ENCODE measurements at places on chromosomes 16 and 17.

- no peak for DNase-seq
These were observed 35.7 kb downstream of the ZCCHC14 start for GRCh38 chr16:87457061-87457611.

- no peak for DNase-seq
These were observed 27.3 kb downstream of the C17orf75 start for GRCh38 chr17:32314636-32315035.

GRCh38 chr17:74962622-74963394 is 9.8 kb downstream of the HID1 start:
- DNase-seq: no peak

- DNase-seq: no peak
These were observed 140.6 kb upstream of the NUDT7 start for GRCh38 chr16:77581706-77582105.

GRCh38 chr17:65657251-65657828 is 95.9 kb upstream of the AXIN2 start:
- no peak for DNase-seq

GRCh38 chr17:21374441-21375161 is 1.6 kb upstream of the KCNJ12 start:
- DNase-seq: no peak

- DNase-seq: no peak
These were observed 11.9 kb upstream of the RBFOX3 start for GRCh38 chr17:79622776-79623175.

GRCh38 chr17:27282054-27282551 is 11.8 kb upstream of the WSB1 start:
- no peak for DNase-seq

DNA sequence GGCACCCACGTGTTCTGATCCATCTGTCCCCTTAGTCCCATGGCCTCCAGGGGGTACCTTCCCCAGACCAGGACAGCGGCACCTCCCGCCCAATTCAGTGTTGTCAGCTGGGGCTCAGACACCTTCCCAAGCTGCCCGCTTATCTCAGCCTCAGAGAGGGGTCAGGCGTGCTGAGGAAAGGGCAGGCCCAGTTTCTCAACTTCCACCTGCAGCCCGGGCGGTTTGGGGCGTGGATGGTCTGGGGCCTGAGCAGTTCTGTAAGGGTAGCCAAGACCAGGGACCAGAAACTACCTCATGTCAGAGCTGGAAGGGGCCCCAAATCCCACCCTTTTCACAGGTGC is 5.1 kb downstream of the PLCD3 start:
- DNase-seq: no peak

DNA sequence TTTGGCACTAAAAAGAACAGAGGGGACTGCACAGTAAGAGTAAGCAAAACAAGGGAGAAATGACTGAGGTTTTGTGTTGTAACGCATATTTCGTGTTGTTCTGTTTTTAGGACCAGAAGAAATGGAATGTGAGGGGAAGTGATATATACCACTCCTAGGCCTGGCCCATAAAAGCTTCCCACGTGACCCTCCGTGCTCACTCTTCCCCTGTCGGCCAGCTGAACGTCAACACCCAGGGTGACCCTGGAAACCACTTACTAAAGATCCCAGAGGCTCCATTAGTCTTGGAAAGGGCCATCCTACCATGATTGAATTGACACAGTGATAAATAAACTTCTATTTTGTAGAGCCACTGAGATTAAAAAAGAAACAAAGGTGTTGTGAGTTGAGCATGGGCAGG is 79.8 kb downstream of the HELZ start:
- no peak for DNase-seq

GRCh38 chr16:13633391-13633861 is 286.5 kb upstream of the ERCC4 start:
- DNase-seq: no peak

DNA sequence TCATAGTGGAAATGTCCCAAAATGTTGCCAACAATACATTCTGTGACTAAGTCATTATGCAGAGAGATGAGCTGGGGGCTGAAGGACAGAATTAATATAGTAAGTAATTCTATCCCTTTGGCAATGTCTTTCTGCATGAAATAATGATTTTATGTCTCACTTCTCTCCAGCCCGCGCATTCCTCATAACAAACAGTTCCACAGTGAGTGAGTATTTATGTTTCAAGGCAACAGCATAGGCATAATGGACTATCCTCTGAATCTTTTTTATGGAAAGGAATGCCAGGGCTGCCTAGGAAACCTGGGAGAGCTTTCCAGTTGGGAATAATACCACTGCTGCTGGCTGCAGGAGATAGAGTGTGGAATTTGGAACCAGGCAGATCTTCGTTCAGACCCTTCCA is 477.7 kb downstream of the HS3ST4 start:
- no peak for DNase-seq

GRCh38 chr16:74580833-74581232 is 26.1 kb downstream of the GLG1 start:
- no peak for DNase-seq

- no peak for DNase-seq
These were observed 18.2 kb upstream of the MEOX1 start for GRCh38 chr17:43679911-43680310.

DNA sequence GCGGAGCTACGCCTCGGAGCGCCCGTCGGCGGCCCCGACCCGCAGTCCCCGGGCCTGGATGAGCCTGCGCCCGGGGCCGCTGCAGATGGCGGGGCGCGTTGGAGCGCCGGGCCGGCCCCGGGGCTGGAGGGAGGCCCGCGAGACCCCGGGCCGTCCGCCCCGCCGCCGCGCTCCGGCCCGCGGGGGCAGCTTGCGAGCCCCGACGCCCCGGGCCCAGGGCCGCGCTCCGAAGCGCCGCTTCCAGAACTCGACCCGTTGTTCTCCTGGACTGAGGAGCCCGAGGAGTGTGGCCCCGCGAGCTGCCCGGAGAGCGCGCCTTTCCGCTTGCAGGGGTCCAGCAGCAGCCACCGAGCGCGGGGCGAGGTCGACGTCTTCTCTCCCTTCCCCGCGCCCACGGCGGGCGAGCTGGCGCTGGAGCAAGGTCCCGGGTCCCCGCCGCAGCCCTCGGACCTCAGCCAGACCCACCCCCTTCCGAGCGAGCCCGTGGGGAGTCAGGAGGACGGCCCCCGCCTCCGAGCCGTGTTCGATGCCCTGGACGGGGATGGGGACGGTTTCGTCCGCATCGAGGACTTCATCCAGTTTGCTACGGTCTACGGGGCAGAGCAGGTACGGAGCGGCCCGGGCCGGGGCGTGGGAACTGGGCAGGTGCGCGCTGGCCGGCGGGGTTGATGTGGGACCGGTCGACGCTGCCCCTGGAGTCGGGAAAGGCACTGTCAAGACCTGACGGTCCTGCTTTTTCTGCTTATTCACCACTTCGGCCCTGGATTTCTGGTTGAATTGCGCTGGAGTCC is 861 bp downstream of the RAB11FIP3 start:
- no peak for DNase-seq
